ENCODE measurements at places on chromosomes 6 and 20.
A peak's percentile ranks its signal among the peaks of the same experiment; 100 is the strongest.

DNA sequence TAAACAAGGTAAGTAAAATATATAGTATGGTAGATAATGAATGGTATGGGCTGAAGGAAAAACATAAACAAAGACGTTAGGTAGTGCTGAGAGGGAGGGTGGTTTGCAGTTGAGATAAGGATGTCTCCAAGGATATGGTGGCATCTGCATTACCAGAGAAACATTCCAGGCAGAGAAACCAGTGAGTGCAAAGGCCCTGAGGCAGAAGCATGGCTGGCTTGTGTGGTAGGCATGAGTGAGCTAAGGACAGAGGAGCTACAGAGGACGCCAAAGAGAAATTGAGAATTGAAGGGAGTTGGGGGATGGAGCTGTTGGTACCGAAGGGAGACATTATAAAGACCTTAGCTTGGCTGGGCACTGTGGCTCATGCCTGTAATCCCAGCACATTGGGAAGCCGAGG is 18.4 kb upstream of the TFAP2A start:
- DNase-seq = no peak

DNA sequence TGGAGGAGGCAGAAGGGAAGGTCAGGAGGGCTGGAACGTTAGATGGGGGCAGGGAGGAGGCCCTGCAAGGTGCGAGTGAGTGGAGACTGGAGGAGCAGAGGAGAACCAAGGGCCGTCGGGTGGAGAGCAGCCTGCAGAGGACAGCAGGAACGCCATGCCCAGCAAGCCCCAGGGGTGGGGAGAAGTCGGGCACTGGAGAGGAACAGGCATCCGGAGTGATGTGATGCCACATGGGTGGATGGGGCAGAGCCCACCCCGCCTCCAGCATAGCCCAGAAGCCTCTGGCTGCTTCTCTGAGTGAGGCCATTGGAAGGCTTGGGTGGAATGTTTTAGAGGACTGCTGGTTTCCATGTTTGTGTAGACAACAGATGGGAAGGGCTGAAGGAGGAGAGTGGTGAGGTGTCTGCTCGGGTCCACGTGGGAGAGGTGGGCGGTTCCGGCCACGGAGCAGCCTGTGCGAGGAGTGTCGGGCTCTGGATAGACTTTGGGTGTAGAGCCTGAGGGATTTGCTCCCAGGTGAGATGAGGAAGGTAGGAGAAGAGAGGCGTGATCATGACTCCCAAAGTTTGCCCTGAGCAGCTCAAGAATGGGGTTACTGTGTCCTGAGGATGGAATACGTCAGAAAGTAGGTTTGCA is 221.4 kb downstream of the SMOC2 start:
- no peak for DNase-seq

DNA sequence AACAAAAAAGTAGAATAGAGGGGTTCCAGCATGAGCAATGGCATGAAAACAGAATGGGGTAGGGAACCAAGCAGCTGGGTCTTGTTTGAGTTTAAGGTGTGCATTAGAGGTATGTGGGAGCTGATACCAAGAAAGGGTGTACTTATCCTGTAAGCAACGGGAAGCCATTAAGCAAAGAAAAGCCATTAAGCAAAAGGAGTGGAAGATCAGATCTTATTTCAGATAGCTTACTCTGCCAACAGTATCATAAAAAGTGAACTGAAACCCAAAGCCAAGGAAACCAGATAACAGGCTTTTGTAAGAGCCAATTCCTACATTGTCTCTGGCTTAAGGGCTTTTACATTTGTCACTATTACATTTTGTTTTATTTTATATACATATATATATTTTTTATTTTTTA is 21.3 kb upstream of the BEND6 start:
- DNase-seq = no peak

DNA sequence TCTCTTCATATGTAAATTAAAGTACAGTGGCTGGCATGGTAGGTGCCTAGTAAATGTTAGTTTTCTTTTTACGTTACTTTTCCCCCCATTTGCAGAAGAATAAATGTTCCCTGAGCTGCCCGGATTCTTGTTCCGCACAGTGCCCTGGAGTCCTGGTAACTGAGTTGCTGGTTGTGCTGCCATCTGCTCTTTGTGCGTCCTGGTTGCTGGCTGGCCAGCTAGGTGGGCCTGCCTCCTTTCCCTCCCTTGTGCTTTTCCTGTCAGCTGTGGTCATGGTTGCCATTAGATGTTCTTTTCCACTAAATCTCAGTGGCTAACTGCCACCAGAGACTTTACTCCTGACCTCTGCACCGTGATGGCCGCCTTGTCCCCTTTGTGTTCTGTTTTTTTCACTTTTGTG is 28.6 kb downstream of the CEP43 start:
- no peak for DNase-seq

DNA sequence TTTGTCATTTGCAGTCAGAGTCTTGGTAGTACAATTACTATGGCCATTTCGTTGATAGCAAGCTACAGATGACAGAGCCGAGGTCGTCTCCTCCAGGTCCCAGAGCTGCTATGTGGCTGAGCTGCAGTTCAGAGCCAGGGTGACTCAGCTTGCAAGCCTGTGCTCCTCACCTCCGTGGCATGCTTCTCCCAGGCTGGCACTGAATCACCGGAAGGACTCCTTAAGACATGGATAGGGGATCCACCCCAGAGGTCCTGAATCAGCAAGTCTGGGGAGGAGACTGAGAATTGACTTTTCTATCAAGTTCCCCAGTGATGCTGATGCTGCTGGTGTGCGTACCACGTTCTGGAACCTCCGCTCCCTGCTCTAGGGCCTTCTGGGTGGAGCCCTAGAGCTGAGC is 291.2 kb downstream of the CDH26 start:
- no peak for DNase-seq

- DNase-seq = peak; percentile 77
Measured at GRCh38 chr6:104957301-104958177, 632 bp downstream of the LIN28B start.

GRCh38 chr20:59933296-59933848 is at the start of gene SYCP2:
Gene SYCP2, minus strand, starts transcription at chr20:59933637. Its CDS starts 11,224 bp downstream, at chr20:59922413.
- no peak for DNase-seq

- no peak for DNase-seq
Measured at GRCh38 chr6:167047554-167047953, 48.4 kb downstream of the CEP43 start.

DNA sequence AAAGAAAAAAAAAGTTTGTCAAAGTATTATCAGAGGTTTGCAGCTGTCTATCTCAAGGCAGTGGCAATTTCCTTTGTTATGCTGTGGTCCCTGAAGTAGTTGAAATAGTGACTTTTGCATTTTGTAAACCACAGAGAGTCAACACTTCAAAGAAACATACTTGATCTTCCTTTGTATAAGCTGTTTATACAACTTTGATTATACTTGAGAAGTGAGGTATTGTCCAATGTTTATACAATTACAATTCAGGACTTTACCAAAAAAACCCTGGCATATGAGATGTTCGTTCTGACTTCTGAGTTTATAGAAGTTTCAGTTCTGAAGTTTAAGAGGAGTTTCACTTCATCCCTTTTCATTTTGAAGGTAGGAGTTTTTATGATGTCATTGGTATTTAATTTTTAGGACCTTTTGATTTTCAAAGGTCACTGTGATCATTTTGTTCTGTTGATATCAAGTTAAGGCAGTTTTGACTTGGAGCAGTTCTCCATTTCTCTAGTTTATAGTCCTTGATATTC is 4.0 kb downstream of the STK4 start:
- DNase-seq = no peak

- no peak for DNase-seq
Measured at GRCh38 chr20:44279228-44279627, 31.8 kb downstream of the FITM2 start.

GRCh38 chr6:22468256-22468965 is 101.0 kb upstream of the HDGFL1 start:
- DNase-seq = no peak

DNA sequence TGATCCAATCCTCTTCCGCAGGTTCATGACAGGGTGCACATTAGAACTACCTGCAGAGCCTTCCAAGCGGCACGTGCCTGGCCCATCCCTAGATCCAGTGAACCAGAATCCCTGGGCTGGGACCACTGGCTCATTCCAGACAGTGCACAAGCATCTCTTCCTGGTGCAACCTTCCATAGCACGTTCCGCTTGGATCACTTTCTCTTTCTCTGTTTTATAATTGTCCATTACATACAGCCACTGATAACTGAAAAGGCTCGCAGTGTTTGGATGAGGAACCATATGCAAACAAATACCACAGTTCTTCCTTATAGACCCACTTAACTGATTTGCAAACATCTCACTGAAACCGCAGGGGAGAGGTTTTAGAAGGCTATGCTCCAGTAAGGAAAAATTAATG is 59.6 kb upstream of the DDR1 start:
- no peak for DNase-seq

DNA sequence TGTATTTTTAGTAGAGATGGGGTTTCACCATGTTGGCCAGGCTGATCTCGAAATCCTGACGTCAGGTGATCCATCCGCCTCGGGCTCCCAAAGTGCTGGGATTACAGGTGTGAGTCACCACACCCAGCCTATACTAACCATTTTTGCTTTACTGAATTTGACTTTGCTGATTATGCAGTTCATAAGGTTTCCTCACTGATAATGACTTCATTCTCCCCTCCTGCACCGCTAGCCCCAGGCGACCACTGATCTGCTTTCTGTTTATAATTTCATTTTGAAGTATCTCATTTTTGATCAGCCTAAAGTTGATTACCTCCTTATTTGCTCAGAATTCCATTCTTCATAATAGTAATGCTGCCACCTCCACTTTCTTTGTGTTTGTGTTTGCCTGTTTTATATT is 48.7 kb upstream of the FAM83D start:
- no peak for DNase-seq

GRCh38 chr20:6940048-6940447 is 172.6 kb downstream of the BMP2 start:
- no peak for DNase-seq

DNA sequence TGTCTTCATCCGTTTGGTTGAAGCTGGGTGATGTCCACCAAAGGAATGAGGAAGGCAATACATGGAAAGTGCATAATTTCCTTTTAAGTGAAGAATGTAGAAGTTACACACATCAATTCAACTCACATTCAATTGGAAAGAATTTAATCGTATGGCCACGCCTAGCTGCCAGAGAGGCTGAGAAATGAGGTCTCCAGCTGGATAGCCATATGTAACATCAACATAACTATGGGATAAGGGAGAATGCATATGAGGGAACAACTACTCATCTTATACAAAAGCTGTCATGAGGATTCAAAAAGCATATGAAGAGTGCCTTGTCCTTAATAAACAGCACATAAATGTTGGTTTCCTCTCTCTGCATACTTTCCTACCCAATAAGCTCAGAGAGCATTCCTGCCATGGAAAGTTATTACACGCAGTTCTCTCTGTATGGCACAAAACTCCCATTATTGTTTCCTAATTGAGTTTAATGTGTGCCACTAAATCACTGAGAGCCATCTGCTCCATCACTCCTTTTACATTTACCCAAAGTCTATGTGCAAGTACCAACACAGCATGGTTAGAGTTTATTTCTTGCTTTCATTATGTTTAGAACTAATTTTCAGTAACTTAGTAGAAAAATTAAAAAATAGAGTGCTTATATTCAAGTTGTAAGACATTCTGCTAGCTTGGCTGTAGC is 21.4 kb upstream of the TFAP2D start:
- DNase-seq = no peak

DNA sequence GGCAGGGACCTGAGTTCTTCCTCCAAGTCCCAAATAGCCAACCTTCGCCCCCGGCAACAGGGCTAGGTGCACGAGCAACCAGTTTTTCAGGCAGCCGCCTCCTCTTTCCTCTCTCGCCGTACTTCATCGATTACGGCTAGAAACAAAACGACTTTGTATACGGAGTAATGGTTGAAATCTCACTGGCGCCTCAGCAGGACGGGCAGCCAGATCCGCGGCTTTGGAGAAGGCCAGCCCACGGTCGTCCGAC is 333 bp upstream of the SMIM13 start:
- no peak for DNase-seq

DNA sequence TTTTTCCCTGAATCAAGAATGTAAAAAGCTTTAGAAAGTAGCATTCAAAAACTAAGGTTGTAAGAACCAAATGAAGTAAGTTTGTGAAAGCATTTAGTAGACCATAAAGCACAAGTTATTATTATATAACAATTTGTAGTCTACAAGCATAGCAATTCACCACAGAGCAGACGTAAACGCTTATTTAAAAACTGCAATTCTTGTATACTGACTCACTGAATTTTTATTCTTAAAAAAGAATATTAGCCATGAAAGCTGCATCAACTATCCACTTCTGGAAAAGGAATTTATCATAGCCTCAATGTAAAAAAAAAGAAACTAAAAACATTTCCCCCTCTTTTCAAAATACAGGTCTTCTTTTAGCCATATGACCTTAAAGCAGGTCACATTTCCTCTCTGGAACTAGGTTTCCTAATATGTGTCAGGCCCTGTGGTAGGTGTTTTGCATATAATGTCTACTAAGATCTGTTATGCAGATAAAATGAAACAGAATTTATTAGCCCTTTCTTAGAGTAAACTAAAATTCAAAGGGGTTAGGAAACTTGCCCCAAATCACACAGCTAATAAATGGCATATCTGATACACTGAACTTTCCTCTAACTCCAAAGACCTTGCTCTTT is 2.1 kb downstream of the MAP3K7 start:
- DNase-seq = no peak

DNA sequence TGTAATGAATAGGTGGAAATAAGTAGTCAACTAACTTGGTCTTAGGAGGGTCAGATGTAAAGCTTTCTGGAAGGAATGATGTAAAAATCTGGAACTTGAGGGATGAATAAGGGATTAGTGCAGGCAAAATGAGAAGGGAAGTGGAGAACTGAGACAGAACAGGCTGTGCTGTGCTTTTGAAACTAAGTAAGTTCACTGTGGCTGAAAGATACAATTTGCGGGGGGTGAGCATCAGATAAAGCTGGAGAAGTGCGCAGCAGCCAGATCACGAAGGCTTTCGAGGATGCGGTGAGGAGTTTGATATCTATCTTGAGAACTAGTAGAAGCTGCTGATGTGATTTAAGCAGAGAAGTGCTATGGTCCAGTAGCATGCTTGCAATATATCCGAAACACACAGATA is 247.8 kb downstream of the RNF144B start:
- no peak for DNase-seq

DNA sequence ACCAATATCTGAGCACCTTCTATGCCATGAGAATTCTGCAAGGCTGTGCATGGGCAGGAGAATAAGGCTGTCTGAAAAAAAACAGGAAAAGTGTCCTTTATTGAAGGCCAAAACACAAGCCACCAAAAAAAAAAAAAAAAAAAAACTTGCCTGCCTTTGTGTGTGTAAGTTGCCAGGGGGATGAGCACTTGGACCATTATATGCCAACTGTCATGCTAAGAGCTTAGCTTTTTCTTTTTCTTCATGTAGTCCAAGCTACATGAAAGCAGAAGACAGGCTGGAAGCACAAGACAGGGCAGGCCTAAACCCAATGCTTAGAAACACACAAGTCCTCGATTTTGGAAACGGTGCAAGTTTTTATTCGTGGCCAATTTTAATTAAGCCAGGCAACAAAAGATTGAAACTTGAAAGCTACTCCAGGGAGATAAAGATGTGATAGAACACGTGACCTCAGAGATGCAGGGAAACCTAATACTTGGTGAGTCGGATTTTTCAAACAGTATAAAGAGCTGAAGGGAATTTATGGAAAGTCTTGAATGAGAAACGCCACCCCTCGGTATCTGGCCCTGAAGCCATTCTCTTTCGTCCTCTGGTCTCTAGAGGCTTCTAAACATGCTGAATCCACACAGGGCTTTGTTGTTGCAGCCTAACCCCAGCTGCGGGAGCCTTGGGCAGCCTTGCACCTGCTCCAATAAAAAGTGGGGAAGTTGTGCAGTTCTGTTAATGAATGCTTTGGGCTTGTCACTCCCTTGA is 8.6 kb downstream of the BMP7 start:
- peak; percentile 48 for DNase-seq

GRCh38 chr20:45311589-45312211 is 3.6 kb upstream of the MATN4 start:
- DNase-seq = peak; percentile 81
